ENCODE measurements at places on chromosomes 12 and 14. TPM values are rescaled to one million over a fixed set of nuclear protein-coding genes. Genes with fewer than 3 reads are reported as not detected.
A peak's percentile ranks its signal among the peaks of the same experiment; 100 is the strongest.

DNA sequence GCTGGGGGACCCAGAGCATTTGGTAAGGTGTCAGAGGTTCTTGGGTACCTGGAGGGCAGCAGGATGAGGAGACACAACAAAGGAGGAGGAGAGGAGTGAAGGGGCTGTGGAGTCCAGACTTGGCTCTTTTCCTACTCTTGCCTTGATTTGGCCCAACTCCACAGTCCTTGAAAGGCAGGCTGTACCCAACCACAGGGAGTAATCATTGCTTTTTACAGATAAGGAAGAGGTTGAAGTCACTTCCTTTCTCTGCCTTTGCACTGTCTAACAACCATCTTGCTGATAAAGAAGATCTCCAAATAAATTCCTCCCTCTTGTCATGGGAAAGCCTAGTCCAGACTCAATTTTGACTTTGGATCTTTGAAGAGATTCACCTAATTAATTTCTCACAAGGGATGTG is 226.8 kb upstream of the HMGA2 start:
- no peak for DNase-seq

Gene IGFBP6
- total RNA-seq: 231 TPM

Gene KLRG1
- total RNA-seq: 0.19 TPM

DNA sequence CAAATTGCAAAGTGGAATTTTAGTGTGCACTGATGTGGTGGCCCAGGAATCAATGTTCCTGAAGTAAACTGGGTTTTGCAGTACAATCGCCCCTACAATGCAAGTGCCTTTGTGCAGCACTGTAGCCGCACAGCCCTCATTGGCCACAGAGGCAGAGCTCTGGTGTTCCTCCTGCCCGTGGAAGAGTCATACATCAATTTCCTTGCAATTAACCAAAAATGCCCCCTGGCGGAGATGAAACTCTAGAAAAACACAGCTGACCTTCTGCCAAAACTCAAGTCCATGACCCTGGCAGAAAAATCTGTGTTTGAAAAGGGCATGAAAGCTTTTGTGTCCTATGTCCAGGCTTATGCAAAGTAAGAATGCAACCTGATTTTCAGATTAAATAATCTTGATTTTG is 117.9 kb upstream of the PRB2 start:
- peak; percentile 10 for DNase-seq

DNA sequence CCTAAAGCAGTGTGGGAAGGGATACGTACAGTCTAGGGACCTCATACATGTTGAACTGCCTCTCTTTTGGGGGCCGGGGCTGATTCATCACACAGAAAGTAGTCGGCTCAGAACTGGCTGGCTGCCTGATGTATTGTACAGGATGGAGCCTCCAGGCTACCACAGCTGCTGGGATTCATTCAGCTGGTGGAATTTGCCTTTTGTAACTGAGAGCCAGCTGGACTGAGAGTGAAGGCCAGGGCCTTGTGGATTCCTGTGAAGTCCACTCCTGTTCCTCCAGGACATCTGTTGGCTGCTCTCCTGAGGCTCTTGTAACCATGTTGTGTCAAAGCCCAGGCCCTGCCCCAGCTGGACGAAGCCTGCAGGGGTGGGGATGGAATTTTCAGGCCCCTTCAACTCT is 116.3 kb upstream of the PRICKLE1 start:
- DNase-seq: peak; percentile 96

DNA sequence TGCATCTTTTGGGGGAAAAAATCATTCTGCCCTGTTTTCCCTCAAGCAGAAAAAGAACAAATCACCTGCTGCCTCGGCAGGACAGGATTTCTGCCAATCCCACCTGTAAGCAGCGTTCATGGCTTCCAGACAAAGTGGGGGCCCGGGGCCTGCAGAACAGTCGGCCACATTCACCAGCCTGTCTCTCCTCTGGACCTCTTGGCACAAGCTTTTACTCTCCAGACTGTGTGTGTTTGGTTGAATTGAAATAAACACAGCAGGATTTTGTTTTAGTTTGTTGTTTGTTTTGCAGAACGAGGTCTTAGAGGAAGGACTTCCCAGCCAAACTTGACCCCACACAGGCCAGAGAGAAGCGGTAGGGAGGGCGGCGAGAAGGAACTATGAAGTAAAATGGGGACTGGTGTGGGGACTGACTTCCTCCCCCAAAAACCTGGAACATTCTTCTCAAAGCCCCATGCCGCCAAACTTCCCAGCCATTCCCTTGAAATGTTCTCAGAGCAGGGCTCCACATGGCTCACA is 41.7 kb upstream of the FOS start:
- DNase-seq: no peak

Gene NEUROD4
- not detected for total RNA-seq

Gene LIN7A
- total RNA-seq: 0.57 TPM

- DNase-seq: no peak
These were observed 89.7 kb downstream of the ASCL4 start for GRCh38 chr12:107864235-107864634.

GRCh38 chr14:96867634-96868033 is 70.5 kb downstream of the VRK1 start:
- no peak for DNase-seq

Gene STON2
- total RNA-seq: 44.5 TPM

- DNase-seq: peak; percentile 88
These were observed 257.8 kb upstream of the BTG1 start for GRCh38 chr12:92403210-92404175.
